Activated T-cell treated with anti-CD3 and anti-CD28 coated beads for 24 hours (primary cell): ENCODE measurements at places on chromosomes 3 and 15.
A peak's percentile ranks its signal among the peaks of the same experiment; 100 is the strongest.

DNA sequence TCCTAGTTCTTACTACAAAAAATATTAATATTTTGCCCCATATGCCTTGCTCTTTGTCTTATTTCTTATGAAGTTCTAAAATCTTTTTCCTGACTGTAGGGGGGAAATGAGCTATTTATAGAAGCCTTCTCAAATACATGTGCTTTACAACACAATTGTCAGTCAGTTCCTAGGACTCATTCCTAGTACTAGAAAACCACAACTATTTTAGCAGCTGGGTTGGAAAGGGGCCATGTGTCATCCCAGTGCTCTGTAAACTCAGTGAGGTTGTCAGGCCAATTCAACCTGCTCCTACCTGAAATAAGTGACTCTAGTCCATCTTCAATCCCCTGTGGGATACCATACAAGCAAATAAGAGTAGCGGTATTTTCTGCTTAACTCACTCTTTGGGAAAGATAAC lies 153.8 kb downstream of the ULK4 start:
- DNase-seq, result no peak

DNA sequence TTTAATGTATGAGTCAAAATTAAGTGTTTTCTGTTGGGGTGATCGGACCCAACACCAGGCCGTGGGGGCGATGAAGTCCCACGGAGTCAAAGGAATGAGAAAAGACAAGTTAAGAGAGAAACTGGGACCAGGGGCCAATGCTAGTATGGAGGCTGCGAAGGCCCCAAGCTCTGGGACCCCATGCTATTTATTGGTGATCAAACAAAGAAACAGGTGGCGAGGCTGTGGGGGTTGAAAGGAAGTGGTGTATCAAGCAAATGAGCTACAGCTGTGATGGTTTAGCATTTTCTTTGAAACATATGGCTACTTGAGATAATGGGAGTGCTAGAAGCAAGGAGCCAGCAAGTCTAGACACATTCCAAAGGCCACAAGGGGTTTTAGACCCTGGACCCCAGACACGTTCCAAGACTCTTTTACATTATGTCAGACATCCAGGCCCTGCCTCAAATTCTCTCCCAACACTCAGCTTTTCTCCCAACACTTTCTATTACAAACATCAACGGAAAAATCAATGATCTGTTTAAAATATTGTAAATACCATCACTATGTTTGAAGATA lies 56.0 kb upstream of the SNRPN start:
- no peak for DNase-seq

GRCh38 chr3:30713885-30714503 lies 107.6 kb downstream of the TGFBR2 start:
- no peak for DNase-seq

DNA sequence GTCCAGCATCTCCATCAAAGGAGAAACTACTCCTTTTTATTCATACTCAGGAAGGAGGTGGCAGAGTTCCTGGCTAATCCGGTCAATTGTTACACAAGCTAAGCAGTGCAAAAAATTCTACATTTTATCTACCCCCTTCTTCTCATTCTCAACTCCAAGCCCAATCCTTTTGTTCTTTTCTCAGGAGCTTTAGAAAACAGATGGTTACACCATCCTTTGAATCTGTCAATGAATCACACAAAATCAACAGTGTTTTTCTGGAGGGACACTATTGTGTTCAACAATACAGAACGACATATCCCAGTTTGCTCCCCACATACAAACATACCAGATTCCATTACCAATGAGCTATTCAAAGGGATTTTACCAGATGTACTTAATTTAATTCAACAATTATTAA lies 362.1 kb downstream of the MAGI1 start:
- DNase-seq, result no peak

DNA sequence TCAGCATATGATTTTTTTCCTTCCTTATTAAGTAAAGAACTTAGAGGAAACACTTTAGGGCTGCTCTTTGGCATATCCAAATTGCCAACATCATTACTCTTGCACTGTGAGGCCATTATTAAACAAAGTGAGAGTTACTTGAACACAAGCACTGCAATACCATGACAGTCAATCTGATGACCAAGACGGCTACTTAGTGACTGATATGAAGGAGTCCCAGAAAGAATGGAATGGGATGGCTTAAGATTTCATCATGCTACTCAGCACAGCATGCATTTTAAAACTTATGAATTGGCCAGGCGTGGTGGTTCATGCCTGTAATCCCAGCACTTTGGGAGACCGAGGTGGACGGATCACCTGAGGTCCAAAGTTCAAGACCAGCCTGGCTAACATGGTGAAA lies 55.2 kb downstream of the FAM98B start:
- no peak for DNase-seq

GRCh38 chr3:135803028-135803692 lies 162.4 kb upstream of the PPP2R3A start:
- no peak for DNase-seq

- no peak for DNase-seq
Measured at GRCh38 chr3:72191209-72191960, 406.4 kb upstream of the PROK2 start.

GRCh38 chr3:102182162-102182561 lies 252.7 kb upstream of the ZPLD1 start:
- DNase-seq, result no peak

DNA sequence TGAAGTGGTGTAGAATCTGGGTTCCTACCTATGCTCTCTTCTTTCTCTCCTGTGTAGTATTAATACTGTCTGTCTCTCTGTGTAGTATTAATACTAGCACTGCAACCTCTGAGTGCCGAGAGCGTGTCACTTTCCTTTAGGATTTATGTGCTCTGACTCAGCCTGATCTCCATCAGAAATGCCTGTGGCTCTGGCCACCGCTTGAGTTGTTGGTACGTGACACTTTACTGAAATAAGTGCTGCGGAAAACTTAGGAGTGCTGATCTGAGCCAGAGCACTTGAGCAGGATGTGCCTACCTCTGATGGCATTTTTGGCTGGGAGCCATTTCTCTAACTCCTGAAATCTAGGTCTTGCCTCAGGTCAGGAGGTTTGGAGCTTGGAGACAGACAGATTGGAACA lies 807.4 kb downstream of the SQOR start:
- no peak for DNase-seq

- DNase-seq, result no peak
Measured at GRCh38 chr3:126582311-126582710, 23.6 kb upstream of the C3orf22 start.

DNA sequence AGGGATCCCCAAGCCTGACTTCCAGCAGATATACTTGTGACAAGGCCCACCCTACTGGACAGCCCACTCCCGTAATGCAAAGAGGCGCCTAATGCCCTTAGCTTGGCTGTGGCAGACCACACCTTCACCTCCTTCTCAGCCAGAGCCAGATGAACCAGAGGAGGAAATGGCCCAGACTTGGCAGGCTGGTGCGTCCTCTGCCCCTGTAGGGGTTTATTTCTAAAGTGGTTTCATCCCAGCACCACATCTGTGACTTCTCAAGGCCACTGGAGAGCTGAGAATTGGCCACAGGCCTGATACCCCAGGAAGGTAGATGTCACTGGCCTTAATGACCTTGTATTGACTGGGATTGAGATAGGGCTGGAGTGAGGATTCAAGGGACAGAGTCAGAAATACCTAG lies 29.5 kb downstream of the BOC start:
- no peak for DNase-seq

GRCh38 chr15:26260517-26261133 lies 397.5 kb upstream of the ATP10A start:
- DNase-seq, result peak; percentile 9

DNA sequence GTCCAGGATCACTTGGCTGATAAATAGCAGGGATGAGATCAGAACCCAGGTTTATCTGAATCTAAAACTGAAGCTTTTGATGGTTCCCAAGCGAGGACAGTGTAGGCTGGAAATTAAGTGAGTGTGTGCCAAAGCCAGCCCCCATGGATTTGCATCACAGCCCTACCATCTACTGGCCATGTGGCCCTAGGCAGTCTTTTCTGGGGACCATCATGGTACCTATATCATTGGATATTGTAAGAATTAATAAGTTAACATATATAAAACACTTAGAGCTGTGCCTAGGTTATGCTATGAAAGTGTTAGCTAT lies 32.8 kb upstream of the SSR3 start:
- no peak for DNase-seq

DNA sequence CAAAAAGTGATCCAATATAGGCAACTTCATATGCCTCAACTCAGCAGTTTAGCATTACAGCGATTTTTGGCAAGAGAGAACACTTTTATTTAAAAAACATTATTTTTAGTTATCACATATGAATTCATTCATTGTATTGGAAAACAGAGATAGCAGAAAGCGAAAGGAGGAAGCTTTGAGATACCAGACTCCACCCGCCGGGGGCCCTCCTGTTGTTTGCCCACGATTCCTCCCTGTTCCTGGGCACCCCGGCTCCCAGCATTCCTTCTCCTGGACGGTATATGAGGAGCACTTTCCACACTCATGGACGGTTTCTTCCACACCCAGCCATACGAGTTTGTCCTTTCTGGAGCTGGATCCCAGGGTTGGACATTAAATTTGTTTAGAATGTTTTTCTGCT lies 18.2 kb downstream of the APBA2 start:
- DNase-seq, result no peak

GRCh38 chr15:89197503-89197971 lies 23.8 kb downstream of the RLBP1 start:
- DNase-seq, result no peak

DNA sequence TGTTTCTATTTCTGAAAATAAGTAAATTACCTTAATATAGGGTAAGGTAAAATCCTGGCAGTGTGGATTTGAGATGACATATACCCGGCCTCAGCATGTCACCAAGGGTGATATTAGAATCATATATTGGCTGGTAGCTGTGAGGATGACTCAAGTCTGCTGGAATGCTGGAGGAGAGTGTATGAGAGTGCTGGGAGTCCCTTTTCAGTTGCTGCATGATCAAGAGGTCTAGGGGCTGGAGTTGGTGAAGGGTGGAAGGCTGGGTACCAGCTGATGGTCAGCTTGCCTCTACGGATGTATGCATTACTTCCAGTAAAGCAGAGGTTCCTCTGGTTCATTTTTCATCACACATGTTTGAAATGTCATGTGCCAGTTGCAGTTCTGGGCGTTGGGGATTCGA lies 40.6 kb downstream of the SLC25A26 start:
- DNase-seq, result no peak

DNA sequence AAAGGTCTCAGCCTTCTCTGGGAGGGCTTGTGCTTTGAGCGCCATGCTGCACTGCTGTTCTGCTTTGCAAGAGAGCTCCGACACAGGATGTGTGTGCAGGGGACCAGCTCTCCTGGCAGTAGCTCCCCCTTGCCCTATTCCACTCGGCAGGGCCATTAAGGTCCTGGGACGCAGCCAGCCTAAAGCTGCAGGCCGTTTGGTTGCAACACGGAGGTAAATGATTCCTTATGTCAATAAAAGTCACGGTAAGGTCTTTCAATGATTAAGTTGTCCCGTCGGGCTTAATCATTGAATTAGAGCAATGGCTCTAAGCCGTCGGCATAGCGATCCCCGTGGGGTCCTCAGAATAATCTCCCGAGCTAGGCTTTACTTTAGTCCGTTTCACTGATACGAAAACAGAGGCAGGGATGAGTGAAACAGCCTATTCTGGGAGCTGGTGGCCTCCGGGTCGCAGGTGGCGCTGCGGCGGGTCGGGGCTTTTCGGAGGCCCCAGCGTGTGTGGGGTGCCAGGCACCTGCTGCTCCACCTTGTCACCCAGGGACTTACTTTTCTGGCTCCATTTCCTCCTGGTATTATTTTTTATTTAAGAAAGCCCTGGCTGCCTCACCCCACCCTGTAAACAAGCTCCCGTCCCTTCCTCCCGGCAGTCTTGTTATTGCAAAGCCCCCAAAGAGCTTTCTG lies 525.2 kb downstream of the OCA2 start:
- no peak for DNase-seq

DNA sequence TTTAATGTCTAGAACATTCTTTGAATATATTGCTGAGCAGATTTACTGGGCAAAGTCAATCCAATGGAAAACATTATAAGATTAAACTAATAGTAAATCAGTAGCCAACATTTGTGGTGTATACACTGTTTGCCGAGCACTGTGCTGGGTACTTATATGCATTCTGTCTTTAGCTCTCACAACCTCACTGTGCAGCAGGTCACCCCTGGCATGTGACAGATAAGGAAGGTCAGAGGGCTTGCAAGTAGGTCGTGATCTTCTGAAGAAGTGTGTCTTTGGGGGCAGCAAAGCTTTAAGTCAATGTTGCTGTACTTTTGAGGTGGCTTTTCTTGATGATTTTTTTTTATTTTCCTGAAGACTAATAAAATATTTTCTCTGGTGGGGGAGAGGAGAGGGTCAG lies 62.2 kb downstream of the TCAIM start:
- DNase-seq, result no peak

DNA sequence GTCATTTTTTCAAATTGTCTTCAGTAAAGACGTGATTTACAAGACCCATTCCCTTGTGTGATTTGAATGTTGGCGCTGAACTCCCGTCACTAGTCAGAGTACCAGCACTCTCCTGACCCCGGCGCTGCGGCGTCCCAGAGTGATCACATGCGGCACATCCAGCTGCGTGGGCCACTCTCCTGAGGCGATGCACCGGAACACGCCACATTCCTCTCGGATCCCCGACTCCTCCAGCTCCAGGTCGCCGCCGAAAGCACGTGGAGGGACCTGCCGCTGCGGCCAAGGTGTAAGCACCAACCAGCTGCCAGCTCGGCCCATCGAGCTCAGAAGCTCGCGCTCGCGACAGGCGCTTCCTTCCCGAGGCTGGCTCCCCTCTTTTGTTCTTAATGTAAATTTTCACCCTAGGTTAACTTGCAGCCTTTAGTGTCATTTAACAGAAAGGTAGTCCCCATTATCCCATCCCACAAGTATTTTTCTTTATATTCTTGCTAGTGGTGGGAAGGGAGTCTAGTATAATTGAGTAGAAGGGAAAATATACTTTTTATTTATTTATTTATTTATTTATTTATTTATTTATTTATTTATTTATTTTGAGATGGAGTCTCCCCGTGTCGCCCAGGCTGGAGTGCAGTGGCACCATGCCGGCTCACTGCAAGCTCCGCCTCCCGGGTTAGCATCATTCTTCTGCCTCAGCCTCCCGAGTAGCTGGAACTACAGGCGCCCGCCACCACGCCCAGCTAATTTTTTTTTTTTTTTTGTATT lies 61.7 kb upstream of the VGLL3 start:
- DNase-seq, result no peak

GRCh38 chr3:174863488-174863887 lies 4.4 kb downstream of the NAALADL2 start:
- DNase-seq, result no peak

DNA sequence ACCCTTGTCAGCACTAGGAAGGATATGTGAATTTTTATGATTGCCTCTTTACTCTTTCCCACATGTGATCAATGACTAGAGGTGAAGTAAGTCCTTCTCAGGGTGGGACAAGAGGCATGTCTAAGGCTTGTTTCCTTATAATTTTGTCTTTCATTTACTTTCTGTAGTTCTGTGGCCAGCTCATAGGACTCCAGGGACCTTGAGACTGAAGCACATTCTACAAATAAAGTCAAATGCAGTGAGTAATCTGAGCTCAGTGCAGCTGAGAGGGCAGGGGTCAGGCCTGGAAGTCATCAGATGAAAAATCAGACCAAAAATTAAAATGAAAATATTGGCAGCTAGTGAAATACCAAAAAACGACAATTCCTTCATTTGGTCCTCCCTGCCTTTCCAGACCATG lies 424.7 kb upstream of the THBS1 start:
- DNase-seq, result no peak

- no peak for DNase-seq
Measured at GRCh38 chr15:61047783-61048182, 181.3 kb downstream of the RORA start.

GRCh38 chr15:68634122-68634482 lies 55.3 kb downstream of the CORO2B start:
- DNase-seq, result no peak

GRCh38 chr3:37475435-37475834 lies 301.1 kb upstream of the LRRFIP2 start:
- DNase-seq, result no peak
